ENCODE measurements at places on chromosomes 4 and X.

GRCh38 chr4:38795087-38795486, 9.5 kb downstream of the TLR1 start:
- no peak for DNase-seq

- DNase-seq, result peak; percentile 68
These were observed 53.5 kb downstream of the PTTG2 start for GRCh38 chr4:38013461-38014366.

DNA sequence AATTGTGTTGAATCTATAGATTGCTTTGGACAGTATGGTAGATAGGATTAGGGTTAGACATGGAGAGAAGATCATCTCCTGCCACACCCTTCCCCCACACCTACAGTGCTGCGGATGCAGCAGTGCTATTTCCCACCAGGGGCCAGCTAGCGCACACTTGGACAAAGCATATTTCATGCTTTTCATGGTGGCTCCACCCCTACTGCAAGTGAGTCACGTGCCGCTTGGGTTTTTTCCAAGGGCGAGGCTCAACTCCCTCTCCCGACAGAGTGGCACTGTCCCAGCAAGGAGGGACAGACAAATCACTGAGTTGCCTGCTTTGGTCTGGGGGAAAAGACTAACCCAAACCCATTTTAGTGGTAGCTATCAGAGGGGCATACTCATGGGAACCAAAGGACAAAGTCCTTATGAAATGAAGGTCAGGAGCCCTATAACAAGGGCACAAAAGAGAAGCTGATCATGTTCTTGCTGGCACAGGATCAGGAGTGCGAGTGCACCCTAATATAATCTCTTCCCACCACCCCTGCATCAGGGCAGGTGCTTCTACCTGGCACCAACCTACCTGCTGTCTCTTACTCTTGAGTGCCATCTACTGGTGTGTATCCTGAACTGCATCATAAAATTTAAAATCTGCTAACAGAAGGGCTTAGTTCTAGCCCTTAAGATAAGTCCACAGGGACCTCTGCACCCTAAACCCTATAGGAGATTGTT, 55.1 kb upstream of the PGAM4 start:
- DNase-seq, result no peak

- DNase-seq, result no peak
These were observed 13.0 kb downstream of the SLC16A2 start for GRCh38 chrX:74434336-74434735.

GRCh38 chr4:7419961-7420660, 14.6 kb downstream of the PSAPL1 start:
- DNase-seq, result no peak

DNA sequence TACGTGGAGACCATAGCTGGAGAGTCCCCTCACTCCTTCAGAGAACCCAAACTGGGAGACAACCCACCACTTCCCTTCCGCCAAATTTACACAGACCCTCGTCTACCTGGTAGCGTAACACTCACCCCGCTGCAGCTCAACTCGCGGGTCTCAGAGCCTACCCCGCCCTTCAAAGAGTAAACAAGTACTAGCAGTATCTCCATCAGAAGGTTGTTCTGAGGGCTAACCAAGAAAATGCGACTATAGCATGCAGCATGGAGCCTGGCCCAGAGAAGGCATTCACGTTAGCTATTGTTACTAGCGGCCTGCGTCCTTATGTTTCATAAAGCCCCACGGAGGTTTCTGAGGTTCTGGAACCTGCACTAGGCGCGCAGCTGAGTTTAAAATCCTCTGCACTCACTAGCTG, 531 bp upstream of the MANBA start:
- DNase-seq, result no peak

DNA sequence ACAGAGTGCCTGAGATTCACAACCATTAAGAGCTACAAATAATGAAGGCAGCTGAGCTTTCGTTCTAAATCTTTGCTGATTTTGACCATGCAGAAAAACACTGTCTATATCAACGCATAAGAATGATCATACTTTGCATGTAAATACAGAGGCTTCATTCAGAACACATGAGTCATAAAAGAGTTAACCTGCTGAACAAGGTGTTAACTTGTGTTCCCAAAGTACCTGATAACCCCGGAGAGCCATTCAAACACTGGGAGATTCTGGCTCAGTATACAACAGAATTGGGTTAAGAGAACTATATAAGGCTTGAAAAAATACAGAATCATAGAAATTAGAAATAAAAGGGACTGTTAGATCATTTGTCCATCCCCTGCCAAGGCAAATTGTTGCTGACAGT, 964.3 kb upstream of the TENM3 start:
- DNase-seq, result no peak

GRCh38 chr4:148116264-148116663, 325.9 kb downstream of the NR3C2 start:
- DNase-seq, result peak; percentile 75

- DNase-seq, result no peak
These were observed 91.6 kb downstream of the MAGEB17 start for GRCh38 chrX:16258882-16259281.

GRCh38 chr4:107793996-107794395, 30.7 kb upstream of the SGMS2 start:
- no peak for DNase-seq

DNA sequence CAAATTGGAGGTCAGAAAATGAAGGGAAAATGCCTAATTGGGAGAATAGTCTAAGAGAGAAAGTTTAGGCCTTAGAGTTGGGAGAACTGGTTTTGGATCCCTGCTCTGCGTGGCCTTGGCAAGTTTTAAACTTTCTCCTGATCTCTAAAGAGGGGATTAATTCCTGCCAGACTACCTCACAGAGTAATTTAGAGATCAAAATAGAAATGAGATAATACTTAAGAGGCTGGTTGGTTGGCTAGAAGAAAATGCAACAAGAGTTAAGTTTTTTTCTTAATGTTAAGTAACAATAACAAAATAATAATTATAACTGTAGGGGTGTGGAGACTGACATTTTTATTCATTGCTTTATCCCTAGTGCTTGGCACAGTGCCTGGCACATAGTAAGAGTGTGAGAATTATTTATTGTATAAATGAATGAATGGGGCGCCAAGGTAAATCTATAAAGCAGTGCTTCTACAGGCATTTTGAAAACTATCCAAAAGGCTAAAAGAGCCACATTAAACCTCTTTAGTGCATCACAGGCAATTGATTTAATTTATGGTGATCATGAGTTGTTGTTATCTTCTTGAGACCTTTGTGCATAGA, 160.5 kb downstream of the RASL11B start:
- peak; percentile 66 for DNase-seq

GRCh38 chrX:34341258-34341657, 209.1 kb upstream of the FAM47A start:
- no peak for DNase-seq

GRCh38 chr4:6063684-6064083, 45.5 kb upstream of the C4orf50 start:
- no peak for DNase-seq

DNA sequence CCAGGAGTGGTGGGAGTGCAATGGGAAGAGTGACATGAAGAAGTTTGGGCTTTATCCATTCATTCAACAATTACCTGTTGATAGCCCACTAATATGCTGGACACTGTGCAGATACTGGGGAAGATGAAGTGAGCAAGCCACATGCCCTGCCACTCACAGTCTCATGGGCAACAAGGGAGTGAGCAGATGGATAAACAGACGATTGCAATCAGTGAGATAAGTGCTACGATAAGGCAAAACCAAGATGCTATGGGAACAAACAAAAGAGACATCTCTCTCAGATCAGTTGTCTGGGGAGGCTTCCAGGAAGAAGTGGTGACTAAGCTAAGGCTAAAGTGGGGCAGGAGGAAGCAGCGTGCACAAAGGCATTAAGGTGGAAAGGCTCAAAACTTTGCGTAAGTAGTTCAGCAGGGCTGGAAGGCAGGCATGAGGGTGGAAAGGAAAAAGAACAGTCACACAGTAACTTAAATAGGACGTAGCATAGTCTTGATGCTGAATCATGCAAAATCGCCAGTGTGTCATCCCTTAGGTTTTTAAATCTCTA, 31.7 kb downstream of the GAB3 start:
- no peak for DNase-seq

GRCh38 chr4:154634058-154634457, 21.6 kb upstream of the FGG start:
- DNase-seq, result no peak

GRCh38 chr4:68895561-68896198, 55.9 kb downstream of the UGT2A3 start:
- DNase-seq, result no peak

DNA sequence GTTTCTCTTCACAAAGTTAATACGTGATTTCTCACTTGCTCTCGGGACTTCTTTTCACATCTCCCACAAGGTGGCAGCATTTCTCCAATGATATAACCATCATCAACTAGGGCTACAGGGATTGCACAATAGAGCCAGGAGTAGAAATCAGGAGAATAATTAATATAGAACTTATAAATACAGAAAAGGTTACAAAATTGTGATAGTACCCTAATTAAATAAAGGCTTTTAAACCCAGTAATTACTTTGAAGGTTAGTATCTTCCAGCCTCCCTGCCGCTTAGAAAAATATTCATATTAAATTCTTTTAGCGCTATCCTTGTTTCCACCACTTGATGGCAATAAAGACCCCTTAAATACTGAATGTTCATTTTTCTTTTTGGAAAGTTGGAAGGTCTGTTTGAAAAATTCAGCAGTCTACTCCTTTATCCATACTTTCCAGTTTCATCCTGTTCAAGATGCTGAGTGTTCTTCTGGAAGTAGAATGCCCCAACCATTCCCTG, 65.8 kb downstream of the RASGEF1B start:
- DNase-seq, result peak; percentile 55

- DNase-seq, result no peak
These were observed 105.5 kb upstream of the LCORL start for GRCh38 chr4:18127030-18127429.

DNA sequence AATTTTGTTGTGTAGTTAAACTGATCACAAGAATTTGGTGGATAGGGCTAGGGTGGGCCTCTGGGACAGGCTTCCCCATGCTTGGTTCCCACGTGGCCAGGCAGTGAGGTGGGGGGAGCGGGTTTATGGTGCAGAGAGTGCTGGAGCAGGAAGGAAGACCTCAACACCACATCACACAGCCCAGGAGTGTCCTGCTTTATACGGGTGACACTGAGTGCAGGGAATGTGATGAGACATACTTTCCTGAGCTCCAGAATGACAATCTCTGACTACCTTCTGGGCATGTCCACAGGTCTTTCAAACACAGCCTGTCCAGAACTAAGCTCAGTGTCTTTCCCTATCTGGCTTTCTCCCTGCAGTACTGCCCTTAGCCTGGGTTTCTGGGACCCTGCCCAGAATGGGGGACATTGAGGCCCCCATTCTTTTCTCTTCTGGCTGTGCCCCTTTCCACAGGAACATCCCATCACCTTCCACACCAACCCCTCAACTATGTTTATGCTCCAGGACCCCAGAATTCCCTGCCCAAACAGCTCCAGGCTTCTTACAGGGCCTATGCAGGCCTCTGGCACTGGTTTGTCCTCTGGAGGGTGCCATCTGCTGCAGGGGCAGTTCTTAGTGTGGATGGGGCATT, 36.5 kb upstream of the RASL11B start:
- no peak for DNase-seq

DNA sequence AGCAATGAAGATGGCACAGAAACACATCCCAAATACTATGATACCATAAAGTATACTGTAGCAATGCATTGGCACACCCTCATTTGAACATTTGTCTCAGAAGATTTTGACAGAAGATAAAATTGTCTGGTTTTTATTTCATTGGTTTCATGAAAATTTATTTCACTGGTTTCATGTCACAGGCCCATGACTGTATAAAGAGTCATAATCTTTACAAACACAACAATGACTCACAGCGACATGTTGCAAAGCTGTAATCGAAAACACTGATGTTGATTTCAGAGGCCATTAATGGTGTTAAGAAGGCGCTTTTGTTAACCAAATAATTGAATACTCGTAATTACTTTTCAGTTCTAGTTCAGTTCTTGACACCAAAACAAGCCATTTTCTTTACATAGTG, 8.1 kb upstream of the DTHD1 start:
- DNase-seq, result no peak

DNA sequence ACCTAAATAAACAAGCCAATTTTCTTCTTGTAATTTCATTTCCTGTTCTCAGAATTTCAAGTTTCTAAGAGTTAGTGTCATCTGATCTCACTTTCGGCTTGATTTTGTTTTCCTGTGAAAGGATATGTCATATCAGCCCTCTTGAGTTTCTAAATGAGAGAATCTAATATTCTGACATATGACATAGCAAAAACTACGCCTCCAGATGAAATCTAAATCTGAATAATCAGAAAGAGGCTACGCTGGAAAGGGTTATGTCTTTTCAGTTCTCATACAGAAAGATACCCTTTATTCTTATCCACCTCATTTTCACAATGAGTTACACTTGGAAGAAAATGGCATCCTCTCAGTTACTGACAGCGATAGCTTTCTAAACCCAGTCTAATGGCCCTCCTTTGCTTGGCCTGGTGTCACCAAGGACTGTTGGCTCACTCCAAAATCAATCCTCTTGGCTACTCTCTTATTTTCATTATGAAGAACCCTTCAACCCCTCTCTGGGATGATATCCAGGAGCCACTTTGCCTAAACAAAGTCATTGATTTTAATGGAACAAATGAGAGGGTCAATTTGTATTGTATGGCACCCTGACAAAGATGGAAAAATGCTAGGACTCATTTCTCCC, 65.6 kb downstream of the ASB9 start:
- DNase-seq, result no peak
